ENCODE measurements at places on chromosomes 1 and 21.

GRCh38 chr1:160200786-160201185 lies 4.4 kb upstream of the PEA15 start:
- no peak for DNase-seq

GRCh38 chr1:231384696-231385415 lies 37.2 kb downstream of the EGLN1 start:
- no peak for DNase-seq

- DNase-seq, result peak; percentile 93
Observed at GRCh38 chr1:33338440-33339211, 17.7 kb upstream of the A3GALT2 start.

GRCh38 chr1:41914516-41914915 lies 4.2 kb downstream of the HIVEP3 start:
- DNase-seq, result no peak

DNA sequence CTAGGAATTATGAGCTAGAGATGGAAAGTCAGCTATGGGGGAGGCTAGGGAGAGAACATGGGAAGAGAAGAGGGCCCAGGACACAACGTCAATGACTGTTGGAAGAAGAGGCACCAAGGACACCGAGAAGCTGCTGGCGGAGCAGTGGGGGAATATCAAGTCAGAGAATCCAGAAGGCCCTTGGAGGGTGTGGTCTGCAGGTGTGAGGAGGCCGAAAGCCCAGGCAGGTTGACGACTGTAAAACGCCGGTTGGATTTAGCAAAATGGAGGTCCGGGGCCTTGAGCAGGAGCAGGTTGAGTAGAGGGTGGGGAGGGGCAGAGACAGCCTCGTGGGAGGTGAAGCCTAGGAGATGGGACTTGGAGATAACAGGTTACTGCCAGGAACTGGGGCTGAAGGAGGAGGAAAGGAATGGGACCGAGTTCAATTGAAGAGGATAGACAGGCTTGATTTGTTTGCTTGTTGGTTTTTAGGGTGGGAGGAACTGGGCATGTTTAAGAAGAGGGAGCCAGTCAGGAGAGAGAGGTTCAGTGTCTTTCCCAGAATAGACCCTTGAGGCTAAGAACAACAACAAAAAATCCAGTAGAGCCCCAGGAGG lies 35.1 kb downstream of the EDN2 start:
- DNase-seq, result no peak

DNA sequence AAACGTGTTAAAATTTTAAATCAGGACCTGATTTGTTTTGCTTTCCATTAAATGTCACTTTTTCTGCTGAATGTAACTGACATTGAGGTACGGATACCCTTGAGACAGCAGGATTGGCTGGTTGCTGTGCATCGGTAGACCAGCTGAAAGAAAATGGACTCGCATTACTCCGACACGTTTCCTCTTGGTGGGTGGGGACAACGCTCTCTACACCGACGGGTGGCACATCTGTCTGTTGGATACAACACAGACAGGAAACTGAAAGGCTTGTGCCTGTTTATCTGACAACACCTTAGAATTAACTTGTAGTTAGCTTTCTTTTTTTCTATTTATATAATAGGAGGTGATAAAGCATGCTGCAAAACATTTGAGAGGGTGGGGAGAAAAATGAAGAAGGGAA lies 19.4 kb downstream of the PRPF38A start:
- DNase-seq, result no peak

- peak; percentile 43 for DNase-seq
Observed at GRCh38 chr1:17531682-17532487, 7.6 kb upstream of the ARHGEF10L start.

GRCh38 chr1:201020721-201021629 lies 2.5 kb downstream of the KIF21B start:
- DNase-seq, result peak; percentile 15

Data from adipocyte (in vitro differentiated cells).